ENCODE measurements at places on chromosomes 1 and 21. TPM values are rescaled to one million over a fixed set of nuclear protein-coding genes. Genes with fewer than 3 reads are reported as not detected.

SELL gene
- total RNA-seq = 0.15 TPM

- no peak for DNase-seq
Observed at GRCh38 chr1:204340081-204340889, 19.4 kb downstream of the PLEKHA6 start.

DNA sequence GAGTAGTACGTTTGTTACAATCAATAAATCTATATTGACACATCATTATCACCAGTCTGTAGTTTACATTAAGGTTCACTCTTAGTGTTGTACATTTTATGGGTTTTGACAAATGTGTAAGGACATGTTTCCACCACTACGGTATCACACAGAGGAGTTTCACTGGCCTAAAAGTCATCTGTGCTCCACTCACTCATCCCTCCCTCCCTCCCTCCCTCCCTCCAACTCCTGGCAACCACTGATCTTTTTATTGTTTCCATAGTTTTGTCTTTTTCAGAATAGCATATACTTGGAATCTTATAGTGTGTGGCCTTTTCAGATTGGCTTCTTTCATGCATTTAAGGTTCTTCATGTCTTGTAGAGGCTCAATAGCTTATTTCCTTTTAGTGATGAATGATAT lies 44.1 kb upstream of the RHOU start:
- DNase-seq = no peak

GRCh38 chr1:89260042-89260441 lies 12.6 kb downstream of the GBP5 start:
- DNase-seq = no peak

RBM8A gene
- 317 TPM for total RNA-seq

DNA sequence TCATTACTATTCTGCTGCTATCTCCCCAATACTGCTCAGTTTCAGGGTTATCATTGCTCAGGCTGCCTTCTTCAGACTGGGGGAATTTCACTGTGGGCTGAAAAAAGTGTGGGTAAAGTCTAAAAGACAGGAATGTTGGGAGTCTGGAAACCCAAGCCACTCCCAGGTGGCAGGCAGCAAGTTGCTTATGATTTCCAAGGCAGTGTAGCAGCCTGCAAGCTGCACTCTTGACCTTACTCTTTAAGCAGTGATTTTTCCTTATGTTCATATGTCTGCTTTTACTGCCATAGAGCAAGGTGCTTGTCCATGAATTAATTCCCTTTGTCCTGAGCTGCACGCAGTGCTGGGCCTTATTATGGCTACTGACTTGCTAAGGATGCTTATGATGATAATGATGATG lies 53.1 kb downstream of the PHC2 start:
- DNase-seq = no peak

GRCh38 chr1:112504001-112504660 lies 4.6 kb upstream of the WNT2B start:
- no peak for DNase-seq

LCE3A gene
- not detected for total RNA-seq

Data from M059J (cell line).